ENCODE measurements at places on chromosomes 2 and 18.
A peak's percentile ranks its signal among the peaks of the same experiment; 100 is the strongest.

DNA sequence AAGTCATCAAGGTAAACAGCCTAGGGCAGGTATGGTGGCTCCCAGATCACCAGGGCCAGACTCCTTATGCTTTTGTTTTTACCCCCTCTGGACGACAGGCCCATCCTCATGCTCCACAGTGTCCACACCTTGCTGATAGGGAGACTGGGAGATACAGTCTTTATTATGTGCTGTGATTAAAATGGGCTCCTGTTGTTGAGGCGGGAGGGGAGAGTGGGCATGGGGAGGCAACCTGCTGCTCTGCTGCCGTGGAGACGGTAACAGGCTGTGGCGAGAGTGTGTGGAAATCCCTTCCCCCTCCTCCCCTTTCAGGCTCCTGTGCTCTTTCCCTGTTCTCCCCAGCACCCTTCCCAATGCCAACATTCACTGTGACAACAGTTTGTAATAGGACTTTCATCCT is 38.2 kb upstream of the PNO1 start:
- no peak for DNase-seq

- peak; percentile 29 for DNase-seq
Measured at GRCh38 chr2:96762529-96763311, 2.0 kb downstream of the CNNM4 start.

- DNase-seq = no peak
Measured at GRCh38 chr18:12394428-12394827, 13.3 kb upstream of the PRELID3A start.

DNA sequence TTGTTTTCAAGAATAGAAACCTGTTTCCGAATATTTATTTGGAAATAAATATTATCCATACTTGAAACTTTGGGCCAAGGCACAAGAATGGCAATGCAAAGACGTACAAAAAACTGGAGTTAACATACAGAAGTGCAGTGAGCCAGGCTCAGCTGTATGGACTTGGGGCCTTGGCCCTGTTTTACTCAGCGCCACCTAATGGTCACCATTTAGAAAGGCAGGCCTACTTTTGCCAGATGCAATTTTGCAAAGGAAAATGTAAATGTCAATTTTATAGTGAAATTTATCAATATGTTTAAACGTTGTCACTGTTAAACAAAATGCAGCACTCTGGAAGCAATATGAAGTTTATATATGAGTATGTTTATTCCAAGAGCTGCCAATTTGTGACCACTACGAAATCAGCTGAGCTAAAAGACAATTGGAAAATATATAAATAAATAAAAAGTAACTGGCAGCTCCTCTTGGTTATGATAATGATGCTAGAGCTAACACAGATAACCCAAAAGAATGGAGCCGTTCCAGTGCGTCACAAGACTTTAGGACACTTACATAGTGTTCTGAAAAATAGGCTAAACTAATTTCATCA is 155.0 kb downstream of the ARHGAP15 start:
- no peak for DNase-seq

GRCh38 chr2:138779781-138780445 is at the start of gene NXPH2:
Gene NXPH2, minus strand, starts transcription at chr2:138780390. Its CDS starts 149 bp downstream, at chr2:138780241.
- no peak for DNase-seq

GRCh38 chr18:76134628-76135027 is 360.4 kb downstream of the ZNF516 start:
- no peak for DNase-seq

GRCh38 chr18:35588995-35589394 is 7.5 kb downstream of the GALNT1 start:
- DNase-seq = no peak

GRCh38 chr2:181465676-181466375 is 8.6 kb downstream of the ITGA4 start:
- DNase-seq = no peak

All from stimulated activated naive CD4-positive, alpha-beta T cell (primary cell).